ENCODE measurements at places on chromosomes 2 and 18.

- no peak for ATAC-seq
These were observed 28.4 kb upstream of the GTF2A1L start for GRCh38 chr2:48589170-48589767.

DNA sequence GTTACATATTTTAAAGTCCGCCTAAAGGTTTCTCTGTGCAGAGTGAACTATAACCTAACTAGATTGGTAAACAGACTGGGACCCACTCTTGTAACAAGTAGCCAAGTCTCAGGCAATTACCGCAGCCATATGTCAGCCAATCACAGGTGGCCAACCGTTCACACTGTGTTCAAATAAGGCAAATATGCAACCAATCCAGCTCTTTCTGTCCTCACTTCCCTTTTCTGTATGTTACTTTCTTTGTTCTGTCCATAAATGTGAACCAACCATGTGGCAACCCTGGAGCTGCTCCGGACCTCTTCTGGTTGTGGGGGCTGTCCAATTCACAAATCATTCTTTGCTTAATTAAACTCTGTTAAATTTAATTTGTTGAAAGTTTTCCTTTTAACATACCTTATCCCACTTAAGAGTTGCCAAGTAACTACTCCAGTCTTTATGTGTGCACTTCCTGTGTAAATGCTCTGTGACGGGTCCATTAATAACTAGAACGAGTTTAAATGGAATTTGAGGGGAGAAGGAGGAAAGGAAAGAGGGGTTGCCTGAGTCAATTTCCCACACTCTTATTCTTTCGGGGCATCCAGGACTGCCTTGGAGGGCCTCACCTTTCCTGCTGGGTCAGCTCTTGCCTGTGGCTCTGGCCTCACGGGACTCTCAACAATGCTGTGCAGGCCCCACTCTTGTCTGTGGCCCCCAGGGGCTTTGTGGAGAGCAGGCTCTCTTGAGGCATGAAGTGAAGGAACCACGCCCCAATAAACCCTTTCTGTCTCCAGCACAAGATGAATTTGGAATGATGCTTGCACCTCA is 6.6 kb upstream of the RPL37A start:
- ATAC-seq = no peak

DNA sequence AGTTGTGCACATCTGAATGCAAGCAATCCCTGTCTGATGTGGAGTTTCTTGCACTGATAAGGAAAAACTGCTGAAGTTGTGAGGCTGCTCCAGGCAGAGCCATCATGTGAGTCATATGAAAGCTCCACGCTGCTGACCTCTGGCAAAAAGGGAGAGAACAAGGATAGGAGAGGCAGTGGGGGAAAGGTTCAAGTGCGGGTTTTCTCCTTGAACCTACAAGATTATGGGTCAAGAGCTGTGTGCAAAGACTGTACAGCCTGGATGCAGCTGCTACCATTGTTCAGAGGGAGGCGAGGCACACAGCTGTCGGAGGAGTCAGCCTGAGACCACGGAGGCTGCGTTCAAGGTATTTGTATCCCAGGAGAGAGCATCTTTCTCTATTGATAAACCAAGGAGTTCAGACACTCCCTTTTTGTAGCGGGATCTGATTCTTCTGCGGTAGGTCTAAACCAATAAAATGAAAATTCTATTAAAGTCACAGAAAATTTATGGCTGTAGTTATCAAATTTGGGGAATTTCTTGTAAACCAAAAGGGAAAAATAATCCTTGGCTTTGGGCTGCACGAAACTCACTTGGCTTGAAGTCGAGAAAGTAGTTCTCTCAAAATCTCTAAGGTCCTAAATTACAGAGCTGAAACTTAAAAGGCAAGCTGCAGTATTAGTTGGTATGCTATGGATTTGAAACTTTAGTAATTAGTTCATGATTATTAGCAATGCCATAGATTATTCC is at the start of gene CDK15:
CDK15 (plus strand) TSS at position 96 of the 729 bp plus-strand sequence; CDS start at position 224, 128 bp downstream.
- no peak for ATAC-seq

- no peak for ATAC-seq
These were observed 80.0 kb upstream of the WDSUB1 start for GRCh38 chr2:159366538-159366937.

DNA sequence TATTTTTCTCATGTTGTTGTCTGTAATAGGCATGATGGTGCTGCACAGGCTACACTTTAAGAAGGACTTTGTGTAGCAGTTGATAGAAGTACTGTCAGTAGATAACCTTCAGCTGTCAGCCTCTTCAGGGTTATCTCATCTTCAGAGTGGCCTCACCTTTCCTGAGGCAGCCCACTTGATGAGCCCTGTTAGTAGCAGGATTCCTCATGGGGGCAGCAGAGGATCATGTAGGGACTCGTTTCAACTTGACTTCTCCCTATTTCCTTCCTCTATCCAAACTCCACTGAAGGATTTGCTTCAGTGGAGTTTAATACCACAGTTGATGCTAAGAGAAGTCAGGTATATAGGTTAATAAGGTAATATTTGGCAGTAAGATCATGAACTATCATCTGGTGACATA is 530.3 kb upstream of the FSIP2 start:
- ATAC-seq = no peak

GRCh38 chr2:41782306-41783158 is 265.3 kb upstream of the PKDCC start:
- no peak for ATAC-seq

- ATAC-seq = peak; percentile 64
These were observed 12.7 kb upstream of the CDH2 start for GRCh38 chr18:28189400-28190239.

DNA sequence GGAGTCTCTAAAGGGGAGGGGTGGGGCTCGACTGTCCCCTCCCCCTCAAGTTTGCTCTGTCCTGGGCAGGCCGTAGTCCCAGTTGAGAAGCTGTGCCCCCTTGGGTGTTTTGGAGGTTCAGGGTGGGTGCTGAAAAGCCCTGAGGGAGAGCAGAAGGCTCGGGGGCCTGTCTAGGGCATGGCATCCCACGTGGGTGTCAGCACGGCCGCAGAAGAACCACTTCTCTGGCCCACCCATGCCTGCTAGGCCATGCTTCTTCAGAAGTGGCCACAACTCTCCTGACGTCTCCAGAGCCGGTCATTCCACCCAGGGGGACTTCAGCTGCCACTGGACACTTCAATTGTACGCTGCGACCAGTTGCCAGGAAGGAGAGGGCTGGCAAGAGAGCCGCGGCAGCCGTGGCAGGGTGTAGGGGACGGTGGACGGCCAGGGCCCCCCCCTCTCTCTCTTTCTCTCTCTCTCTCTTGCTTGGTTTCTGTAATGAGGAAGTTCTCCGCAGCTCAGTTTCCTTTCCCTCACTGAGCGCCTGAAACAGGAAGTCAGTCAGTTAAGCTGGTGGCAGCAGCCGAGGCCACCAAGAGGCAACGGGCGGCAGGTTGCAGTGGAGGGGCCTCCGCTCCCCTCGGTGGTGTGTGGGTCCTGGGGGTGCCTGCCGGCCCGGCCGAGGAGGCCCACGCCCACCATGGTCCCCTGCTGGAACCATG is at the start of gene INPP5D:
INPP5D (plus strand) TSS at position 546 of the 704 bp plus-strand sequence; CDS start at position 683, 137 bp downstream.
- peak; percentile 34 for ATAC-seq

DNA sequence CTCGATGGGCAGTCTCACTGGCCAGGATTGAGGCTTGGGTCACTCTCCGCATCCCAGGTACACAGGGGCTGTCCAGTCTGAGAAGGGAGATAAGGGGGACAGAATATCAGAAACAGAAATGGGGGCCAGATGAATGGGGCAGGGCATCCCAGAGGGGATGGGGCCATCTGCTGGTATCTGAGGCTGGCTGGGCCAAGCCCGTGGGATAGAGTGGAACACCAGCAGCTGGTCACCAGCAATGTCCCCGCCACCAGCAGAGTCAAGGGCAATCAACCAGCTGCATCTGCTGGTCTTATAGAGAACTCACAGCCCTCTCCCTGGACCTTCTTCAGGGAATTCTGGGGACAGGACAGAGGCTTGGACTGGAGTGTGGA is 128.8 kb upstream of the HAAO start:
- no peak for ATAC-seq

- no peak for ATAC-seq
These were observed 256.9 kb upstream of the DPP10 start for GRCh38 chr2:114185501-114185900.

DNA sequence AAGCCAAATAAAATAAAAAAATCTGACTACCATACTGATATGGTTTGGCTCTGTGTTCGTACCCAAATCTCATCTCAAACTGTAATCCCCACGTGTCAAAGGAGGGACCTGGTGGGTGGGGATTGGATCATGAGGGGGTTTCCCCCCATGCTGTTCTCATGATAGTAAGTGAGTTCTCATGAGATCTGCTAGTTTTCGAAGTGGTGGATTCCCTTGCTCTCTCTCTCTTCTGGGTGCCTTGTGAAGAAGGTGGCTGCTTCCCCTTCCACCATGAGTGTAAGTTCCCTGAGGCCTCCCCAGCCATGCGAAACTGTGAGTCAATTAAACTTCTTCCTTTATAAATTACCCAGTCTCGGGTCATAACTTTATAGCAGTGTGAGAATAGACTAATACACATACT is 123.8 kb upstream of the WDSUB1 start:
- ATAC-seq = no peak

- ATAC-seq = peak; percentile 37
These were observed 504 bp downstream of the ASAP2 start for GRCh38 chr2:9206991-9207640.

DNA sequence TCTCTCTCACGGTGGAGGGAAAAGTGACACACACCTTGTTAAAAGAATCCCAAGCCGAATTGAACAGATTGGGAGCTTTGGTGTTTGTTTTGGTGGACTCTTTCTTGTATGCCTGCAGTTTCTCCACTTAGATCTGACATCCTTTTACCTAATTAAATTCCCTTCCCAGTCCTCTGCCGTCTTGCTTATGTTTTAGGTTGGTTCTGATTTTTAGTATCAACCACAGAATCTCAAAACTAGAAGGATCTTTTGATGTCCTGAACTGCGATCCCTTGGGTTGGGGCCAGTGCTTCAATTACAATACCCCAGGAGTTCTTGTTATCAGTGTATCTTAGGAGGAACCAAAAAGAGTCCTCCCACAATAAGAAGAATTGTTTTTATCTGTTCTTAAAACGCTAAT is 112.3 kb downstream of the PRKCE start:
- no peak for ATAC-seq

DNA sequence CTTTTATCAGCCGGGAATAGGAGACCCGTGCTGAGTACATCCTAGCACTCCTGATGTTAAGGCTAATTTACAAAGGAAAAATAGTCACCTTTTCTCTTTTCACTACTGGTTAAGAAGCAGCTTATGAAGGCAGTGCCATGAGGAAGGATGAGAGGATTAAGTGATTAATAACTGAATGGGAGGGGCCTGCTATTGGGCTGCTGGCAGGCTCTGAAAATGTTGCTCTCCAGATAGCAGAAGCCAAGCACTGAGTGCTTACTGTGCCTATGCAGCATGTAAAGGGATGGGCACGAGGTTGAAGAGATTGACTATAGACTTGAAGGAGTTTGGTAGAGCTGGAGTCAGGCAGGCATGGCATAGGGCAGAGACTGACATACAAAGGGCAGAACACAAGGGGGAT is 282.4 kb upstream of the THSD7B start:
- ATAC-seq = no peak

All from esophagus mucosa (tissue), 1 donor.